ENCODE measurements at places on chromosomes 6 and 20. TPM values are rescaled to one million over a fixed set of nuclear protein-coding genes. Genes with fewer than 3 reads are reported as not detected.

GRCh38 chr20:7496394-7496991 is 443.8 kb downstream of the HAO1 start:
- DNase-seq, result no peak

GRCh38 chr6:6663421-6664135 is 75.1 kb downstream of the LY86 start:
- no peak for DNase-seq

- DNase-seq, result peak; percentile 52
Measured at GRCh38 chr20:38143646-38144554, 21.2 kb downstream of the TGM2 start.

- peak; percentile 34 for DNase-seq
Measured at GRCh38 chr20:1108437-1108920, 9.9 kb upstream of the PSMF1 start.

The CST7 gene
- total RNA-seq, result 16.7 TPM

DNA sequence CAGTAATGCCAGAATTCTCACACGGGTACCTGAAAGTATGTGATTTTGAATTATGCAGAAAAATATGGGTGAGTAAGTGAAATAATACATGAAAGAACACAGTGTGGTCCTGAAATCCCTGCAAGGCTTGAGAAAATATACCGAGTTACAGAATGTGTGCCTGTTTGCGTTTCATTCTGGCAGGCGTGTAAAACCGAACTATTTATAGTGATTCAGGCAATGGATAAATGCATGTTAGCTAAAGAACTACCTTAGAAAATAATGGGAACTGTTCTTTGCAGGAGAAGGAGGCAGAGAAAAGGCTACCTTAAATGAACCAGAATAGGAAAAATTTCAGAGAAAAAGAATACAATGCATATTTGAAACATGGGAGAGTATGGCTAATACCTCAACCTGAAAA is 145.8 kb upstream of the KCNQ5 start:
- DNase-seq, result no peak

The MATN4 gene
- total RNA-seq, result 0.24 TPM

The GGTLC1 gene
- not detected for total RNA-seq

- DNase-seq, result no peak
Measured at GRCh38 chr6:106716966-106717365, 87.6 kb downstream of the QRSL1 start.

- DNase-seq, result no peak
Measured at GRCh38 chr6:684831-685636, 7.9 kb downstream of the EXOC2 start.

- no peak for DNase-seq
Measured at GRCh38 chr6:49826743-49827406, 39.5 kb downstream of the CRISP1 start.

DNA sequence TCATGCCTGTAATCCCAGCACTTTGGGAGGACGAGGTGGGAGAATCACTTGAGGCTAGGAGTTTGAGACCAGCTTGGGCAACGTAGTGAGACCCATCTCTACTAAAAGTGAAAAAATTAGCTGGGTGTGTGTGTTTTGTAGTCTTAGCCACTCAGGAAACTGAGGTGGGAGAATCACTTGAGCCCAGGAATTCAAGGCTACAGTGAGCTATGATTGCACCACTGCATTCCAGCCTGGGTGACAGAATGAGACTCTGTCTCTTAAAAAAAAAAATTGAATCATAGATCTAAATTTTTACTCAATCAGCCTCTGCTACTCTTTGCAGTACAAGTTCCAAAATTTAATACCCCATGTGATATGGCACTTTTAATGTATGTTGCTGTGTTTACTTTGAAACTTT is 121.6 kb downstream of the ARMC2 start:
- no peak for DNase-seq

DNA sequence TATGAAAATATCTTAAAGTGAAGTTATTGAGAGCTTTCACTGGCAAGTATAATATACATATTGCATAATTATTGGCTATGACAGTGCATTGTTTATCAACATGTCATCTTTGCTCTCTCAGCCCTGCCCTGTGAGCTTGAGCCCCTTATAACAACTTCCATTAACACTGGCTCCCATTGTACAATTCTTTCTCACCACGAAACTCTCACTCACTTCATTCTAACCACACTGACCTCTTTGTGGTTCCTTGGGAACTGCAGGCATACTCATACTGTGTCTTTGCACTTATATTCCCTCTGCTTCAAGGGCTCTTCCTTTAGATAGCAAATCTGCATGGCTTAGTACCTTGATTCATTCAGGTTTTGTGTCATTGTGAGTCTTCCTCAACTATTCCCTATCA is 411.8 kb downstream of the CDKAL1 start:
- DNase-seq, result no peak

The OR12D2 gene
- total RNA-seq, result not detected

DNA sequence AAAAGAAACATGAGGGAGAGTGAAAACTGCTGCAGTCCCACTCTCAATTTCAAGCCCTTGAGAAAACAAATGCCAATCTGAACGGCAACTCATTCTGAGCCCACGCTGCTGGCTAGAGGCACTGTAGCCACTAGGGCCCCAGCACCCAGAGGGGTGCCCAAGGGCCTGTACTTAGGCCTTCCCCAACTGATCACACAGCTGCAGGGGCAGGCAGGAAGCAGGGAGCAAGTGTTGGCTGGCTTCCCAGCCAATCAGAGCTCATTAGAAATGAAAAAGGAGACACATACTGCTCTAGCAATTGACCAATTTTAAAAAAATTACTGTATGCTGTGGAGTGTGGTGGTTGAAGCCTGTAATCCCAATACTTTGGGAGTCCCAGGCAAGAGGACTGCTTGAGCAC is 3.7 kb upstream of the BEND3 start:
- DNase-seq, result no peak

The ADGRG6 gene
- 30.4 TPM for total RNA-seq

The SLC35D3 gene
- total RNA-seq, result not detected

The GMPR gene
- 8.3 TPM for total RNA-seq

DNA sequence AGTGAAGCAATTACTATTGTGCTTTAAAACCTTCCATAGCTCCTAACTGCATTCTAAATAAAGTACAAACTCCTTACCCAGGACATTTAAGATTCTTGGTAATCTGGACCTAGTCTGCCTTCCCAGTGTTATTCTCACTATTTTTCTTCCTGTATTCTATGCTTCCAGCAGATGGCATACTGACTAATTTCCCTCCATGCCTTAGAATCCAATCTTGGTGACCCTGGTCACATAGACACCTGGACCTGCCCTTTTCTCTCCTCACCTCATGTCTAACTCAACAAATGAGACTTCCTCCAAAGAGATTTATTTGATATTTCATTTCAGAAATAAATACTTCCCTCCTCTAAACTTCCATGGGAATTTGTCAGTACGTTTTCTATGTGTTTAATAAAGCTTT is 25.8 kb downstream of the ROS1 start:
- no peak for DNase-seq

The ULBP3 gene
- total RNA-seq, result 1.8 TPM

The SERPINB1 gene
- total RNA-seq, result 146 TPM

- DNase-seq, result no peak
Measured at GRCh38 chr6:9335431-9335830, 900.1 kb upstream of the SLC35B3 start.

GRCh38 chr6:43929511-43929910 is 159.5 kb downstream of the VEGFA start:
- no peak for DNase-seq

DNA sequence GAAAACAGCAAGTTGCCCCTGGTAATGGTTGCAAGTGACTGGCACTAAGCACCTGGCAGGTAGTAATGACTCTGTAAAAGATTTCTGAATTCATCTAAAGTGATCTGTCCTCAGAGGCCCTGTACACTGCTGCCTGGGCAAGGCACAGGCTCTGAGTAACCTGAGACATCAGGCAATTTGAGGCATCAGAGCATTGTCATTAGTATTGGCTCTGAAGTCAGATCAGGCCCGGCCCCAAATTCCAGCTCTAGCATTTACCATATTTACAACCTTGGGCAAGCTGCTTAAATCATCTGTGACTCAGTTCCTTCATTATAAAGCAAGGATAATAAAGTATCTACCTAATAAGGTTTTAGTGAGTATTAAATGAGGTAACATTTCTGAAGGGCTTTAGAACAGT is 17.3 kb upstream of the TENT5A start:
- no peak for DNase-seq

DNA sequence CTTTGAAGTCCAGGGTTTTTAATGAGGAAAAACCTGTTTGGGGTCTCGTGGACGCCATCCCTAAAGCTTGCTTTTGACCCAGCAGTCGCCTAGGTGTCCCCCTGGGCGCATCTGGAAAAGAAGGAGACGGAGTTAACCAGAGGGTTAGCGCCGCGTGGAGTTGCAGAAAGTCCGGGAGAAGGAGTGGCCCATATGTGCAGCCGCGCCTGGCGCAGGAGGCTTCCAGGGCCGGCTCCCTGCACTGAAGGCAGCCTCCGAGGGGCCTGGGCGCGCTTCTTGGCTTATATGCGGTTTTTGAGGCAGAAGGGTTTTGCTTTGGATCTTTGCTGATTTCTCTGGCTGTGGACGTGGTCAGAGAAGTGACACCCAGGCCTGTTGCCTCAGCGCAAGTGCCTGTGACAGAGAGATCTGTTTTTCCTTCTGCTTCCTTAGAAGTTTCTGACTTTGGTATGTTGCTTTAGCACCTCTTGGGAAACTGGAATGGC is 987 bp downstream of the TMEM181 start:
- DNase-seq, result no peak

The RNF217 gene
- 30.7 TPM for total RNA-seq

- DNase-seq, result no peak
Measured at GRCh38 chr6:49607391-49607982, 29.2 kb downstream of the RHAG start.

DNA sequence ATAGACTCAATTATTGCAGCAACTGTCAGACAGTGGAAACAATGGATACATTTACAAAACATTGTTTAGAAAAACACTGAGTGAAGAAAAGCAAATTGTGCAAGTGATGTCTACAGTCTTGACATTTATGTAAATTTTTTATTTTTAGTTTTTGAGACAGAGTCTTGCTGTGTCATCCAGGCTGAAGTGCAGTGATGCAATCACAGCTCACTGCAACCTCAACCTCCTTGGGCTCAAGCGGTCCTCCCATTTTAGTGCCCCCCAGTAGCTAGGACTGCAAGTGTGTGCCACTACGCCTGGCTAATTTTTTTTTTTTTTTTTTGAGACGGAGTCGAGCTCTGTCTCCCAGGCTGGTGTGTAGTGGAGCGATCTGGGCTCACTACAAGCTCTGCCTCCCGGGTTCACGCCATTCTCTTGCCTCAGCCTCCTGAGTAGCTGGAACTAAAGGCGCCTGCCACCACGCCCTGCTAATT is 9.7 kb downstream of the CNBD2 start:
- no peak for DNase-seq

The CCN5 gene
- total RNA-seq, result 81.7 TPM

The SCUBE3 gene
- 0.06 TPM for total RNA-seq

DNA sequence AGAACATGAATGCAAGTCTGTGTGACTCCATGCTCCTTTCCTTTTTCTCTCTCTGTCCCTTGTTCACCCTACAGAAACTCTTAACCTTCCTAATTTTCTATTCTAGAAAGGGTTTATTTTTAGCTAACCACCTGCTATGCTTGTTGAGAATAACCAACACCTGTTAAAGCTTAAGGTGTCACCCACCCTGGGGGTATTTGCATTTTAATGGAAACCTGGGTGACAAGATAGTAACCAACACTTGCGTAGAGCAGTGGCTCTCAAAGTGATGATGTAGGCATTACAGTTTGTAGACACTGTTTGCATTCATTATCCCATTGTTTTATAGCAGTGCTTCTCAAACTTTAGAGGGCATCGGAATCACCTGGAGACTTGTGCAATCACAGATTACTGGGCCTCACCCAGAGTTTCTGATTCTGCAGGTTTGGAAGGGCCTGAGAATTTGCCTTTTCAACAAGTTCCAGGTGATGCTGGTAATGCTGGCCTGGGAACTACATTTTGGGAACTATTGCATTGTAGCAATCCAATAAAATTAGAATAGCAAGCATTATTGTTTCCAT is 114.4 kb upstream of the ARMC2 start:
- DNase-seq, result no peak

DNA sequence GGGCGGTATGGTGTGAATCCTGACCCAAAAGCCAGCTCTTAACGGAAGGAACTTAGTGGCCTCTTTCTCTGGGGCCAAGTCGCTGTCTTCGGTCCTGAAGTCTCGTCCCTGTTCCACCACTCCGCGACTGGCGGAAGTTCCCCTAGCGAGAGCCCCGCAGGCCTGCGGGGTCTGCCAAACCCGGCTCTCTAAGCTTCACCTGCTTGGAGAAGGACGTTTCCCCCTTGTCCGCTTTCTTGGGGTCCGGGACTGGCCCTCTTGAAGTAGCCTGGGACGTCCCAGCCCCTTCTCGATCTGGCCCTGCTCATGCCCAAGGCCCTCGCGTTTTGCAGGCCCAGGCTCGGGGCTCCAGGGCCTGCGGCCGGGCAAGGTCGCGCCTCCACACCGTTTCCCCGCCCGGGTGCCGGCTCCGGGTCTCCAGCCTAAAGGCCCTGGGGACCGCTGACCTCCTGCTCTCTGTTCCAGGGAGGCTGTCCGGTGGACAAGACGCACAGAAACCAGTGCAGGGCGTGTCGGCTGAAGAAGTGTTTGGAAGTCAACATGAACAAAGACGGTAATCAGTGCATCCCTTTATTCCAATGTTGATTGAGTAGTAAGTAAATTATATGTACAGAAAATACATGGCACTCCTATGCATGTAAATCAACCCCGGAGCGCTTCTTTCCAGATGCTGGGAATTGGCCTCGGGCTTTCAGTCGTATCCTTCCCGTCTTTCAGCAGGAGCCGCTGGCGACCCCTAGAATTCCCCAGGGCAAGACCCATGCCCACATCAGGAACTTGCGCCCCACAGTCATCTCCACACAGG is 8.8 kb downstream of the NR2E1 start:
- no peak for DNase-seq

DNA sequence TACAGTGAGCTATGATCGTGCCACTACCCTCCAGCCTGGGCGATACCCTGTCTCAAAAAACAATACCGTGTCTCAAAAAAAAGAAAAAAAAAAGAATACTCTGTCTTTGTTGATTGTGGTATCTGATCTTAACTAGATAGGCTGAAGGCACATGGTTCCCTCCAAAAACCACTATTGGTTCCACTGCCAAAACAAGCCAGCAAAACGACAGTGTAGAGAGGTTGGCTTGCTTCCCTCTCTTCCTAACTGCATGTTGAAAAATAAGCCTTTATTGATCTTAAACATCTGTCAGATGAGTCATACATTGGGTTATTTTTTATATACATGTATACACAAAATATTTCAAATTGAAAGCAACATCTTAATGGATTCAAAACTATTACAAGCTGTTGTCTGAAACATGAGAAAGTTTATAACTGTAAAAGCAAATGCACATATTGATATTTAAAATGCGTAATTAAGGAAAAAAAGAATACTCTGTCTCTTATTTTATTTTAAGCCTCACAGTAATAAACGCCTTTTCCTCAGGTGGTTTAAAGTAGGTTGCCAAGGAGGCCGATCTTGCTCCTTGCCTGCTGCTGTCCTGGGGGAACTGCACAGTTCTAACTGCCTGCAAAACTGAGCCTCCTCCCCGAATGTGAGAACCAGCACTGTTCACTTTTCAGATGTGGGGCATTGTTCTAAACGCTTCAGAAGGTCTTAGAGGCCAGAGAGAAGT is 7.0 kb upstream of the NINL start:
- DNase-seq, result no peak

The LRRC1 gene
- total RNA-seq, result 13.5 TPM

The CRISP2 gene
- not detected for total RNA-seq

GRCh38 chr6:143005816-143006215 is 54.9 kb upstream of the AIG1 start:
- DNase-seq, result no peak

The RFX6 gene
- total RNA-seq, result not detected

- DNase-seq, result no peak
Measured at GRCh38 chr6:14921170-14921569, 324.7 kb upstream of the JARID2 start.

The OPRM1 gene
- not detected for total RNA-seq

The ZBTB46 gene
- 65.3 TPM for total RNA-seq

The STMND1 gene
- total RNA-seq, result not detected

The PET117 gene
- total RNA-seq, result 11.9 TPM

The CCR6 gene
- 1.1 TPM for total RNA-seq

Measured in omental fat pad (tissue), 4 donors.